Astrocyte (in vitro differentiated cells and primary cell): ENCODE measurements at places on chromosomes 6 and 20. TPM values are rescaled to one million over a fixed set of nuclear protein-coding genes. Genes with fewer than 3 reads are reported as not detected.

DNA sequence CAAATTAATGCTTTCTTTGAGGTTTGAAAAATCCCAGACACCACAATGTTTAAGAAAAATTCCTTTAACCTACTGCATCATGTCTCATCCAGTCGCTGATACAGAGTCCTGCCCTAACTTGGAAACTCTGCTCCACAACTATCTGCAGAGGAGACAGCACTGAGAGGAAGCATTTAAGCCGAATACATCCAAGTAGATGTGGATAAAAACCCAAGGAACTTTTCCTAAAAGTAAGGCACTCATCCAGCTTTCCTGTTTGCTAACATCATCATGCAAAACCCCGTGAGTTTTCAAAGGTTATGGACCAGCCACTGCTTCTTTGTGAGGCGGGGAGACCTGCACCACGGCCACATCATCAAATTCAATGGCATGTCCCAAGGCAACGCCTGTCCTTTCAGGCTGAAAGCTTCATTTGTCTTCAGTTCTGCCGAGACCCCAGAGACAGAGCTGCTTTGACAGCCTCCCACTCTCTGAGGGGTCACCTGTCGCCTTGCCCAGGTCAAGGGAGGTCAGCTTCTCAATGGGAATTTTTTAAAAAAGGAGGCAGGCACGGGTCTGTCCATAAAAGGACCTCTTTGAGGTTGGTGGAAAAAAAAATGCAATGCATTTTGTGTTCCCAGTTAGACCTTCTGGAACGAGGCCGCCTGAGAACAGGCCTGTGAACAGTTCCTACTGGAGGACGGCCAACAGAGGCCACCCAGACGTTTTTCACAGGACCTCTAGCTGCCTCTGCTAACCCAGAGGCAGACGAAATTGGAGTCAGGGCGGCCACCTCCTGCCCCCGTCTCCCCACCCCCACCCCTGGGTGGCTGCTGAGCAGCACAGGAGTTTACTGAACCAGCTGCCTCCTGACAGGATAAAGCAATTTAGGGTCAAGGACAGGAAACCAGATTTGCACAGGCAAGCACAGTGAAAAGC, 142.5 kb upstream of the HDDC2 start:
- no peaks in the 10 kb centered on the region for H3K27me3 ChIP-seq
- H3K4me3 ChIP-seq = no peak overlapping the region
- no peaks in the 10 kb centered on the region for H3K4me1 ChIP-seq
- no peak overlapping the region for H3K27ac ChIP-seq
- H3K36me3 ChIP-seq = no peaks in the 10 kb centered on the region
- no peak for DNase-seq

- no peak for DNase-seq
- no peak overlapping the region for H3K4me3 ChIP-seq
- no peaks in the 10 kb centered on the region for H3K36me3 ChIP-seq
- no peak overlapping the region for H3K27ac ChIP-seq
Observed at GRCh38 chr6:123417535-123417934, 219.2 kb downstream of the TRDN start.

- H3K36me3 ChIP-seq = no peaks in the 10 kb centered on the region
- peaks cover 34% of the 10 kb centered on the region for H3K4me1 ChIP-seq
- no peak overlapping the region for H3K27ac ChIP-seq
- DNase-seq = peak; percentile 37
Observed at GRCh38 chr20:10313215-10313614, 94.6 kb downstream of the SNAP25 start.

DNA sequence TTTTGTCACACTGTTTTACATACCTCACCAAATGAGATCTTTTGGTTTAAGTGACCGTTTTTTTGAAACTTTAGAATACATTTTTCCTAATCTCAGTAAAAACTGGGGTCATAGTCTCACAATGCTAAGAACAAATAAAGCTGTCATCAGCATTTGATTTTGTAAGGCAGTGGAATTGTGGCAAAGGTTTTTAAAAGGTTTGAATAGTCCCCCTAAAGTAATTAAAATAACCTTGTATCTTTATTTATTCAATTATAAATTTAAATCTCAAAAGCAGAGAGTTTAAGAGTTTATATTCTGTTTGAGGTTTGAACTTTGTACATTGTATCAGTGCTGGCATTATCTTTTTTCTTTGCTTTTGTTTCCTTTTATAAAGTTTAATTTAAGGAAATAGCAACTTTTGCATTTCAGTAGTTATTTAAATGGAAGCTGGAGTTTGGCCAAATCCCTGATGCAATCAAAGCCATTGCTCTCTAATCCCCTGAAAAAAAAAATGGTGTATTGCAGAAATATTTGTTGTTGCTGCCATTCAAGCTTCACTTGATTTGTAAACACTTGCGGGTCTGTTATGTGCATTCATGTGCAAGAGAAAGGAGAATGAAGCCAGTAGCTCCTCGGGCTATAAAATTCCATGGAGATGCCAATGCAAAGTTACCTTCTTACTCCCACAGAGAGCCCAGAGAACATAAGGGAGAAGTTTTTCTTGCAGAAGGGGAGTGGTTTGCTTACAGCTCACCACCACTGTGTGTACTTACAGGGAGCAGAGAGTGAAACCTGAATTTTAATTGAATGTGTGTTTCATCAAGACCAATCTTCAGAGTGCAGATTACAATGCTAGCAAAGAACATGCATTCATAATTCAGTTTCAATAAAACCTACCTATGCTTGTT, 391.8 kb downstream of the ARHGAP18 start:
- H3K36me3 ChIP-seq = no peaks in the 10 kb centered on the region
- H3K27ac ChIP-seq = no peak overlapping the region
- peak; percentile 44 for DNase-seq
- peaks cover 3% of the 10 kb centered on the region for H3K4me1 ChIP-seq
- no peak overlapping the region for H3K4me3 ChIP-seq

DNA sequence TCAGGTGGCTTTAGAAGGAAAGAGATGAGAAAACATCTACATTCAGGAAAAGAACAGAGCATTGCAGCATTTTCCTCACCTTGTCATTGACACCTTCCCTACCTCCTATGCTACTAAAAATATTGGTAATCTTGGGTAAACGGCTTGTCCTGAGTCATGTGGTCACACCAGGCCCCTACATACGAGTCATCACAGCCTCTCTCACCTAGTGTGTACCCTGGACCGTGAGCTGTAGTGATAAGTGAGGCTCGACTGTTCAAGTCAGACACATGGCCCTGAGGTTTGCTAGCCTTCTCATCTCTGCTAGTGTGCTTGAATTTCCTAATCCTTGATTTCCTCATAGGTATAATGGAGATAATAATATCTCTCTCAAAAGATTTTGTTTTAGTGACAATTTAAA, 29.6 kb upstream of the TMEM244 start:
- peaks cover 14% of the 10 kb centered on the region for H3K4me1 ChIP-seq
- H3K36me3 ChIP-seq = no peaks in the 10 kb centered on the region
- no peaks in the 10 kb centered on the region for H3K27me3 ChIP-seq
- no peak overlapping the region for H3K4me3 ChIP-seq

DNA sequence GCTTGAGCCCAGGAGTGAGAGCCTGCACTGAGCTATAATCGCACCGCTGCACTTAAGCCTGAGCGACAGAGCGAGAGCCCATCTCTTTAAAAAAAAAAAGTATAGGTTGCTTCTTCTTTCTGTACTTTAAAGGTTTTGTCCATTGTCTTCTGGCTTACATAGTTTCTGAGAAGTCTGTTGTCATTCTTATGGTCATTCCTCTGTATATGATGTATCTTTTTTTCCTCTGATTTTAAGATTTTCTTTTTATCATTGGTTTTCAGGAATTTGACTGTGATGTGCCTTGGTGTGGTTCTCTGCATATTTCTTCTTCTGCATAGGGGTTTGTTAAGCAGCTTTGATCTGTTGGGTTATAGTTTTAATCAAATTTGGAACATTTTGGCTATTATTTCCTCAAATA, 29.1 kb downstream of the QRSL1 start:
- H3K4me1 ChIP-seq = no peaks in the 10 kb centered on the region
- peaks cover 6% of the 10 kb centered on the region for H3K36me3 ChIP-seq
- no peak for DNase-seq
- H3K4me3 ChIP-seq = no peak overlapping the region
- no peak overlapping the region for H3K27ac ChIP-seq
- H3K27me3 ChIP-seq = no peaks in the 10 kb centered on the region

- no peak overlapping the region for H3K27ac ChIP-seq
- no peak overlapping the region for H3K4me3 ChIP-seq
- no peak for DNase-seq
- no peaks in the 10 kb centered on the region for H3K4me1 ChIP-seq
Observed at GRCh38 chr6:107401573-107401972, 57.8 kb downstream of the PDSS2 start.

- no peaks in the 10 kb centered on the region for H3K36me3 ChIP-seq
- no peak for DNase-seq
- H3K27me3 ChIP-seq = no peaks in the 10 kb centered on the region
- H3K4me3 ChIP-seq = no peak within 1 kb of the TSS
Observed at GRCh38 chr6:29107758-29108157, at the start of gene OR2J3. Gene OR2J3, plus strand, starts transcription at chr6:29108058. Its CDS starts 3,833 bp downstream, at chr6:29111891.

GRCh38 chr6:150301846-150302519, 66.8 kb upstream of the IYD start:
- peaks cover 11% of the 10 kb centered on the region for H3K4me1 ChIP-seq
- H3K27ac ChIP-seq = no peak overlapping the region
- H3K27me3 ChIP-seq = no peaks in the 10 kb centered on the region
- no peak overlapping the region for H3K4me3 ChIP-seq
- no peaks in the 10 kb centered on the region for H3K36me3 ChIP-seq

DNA sequence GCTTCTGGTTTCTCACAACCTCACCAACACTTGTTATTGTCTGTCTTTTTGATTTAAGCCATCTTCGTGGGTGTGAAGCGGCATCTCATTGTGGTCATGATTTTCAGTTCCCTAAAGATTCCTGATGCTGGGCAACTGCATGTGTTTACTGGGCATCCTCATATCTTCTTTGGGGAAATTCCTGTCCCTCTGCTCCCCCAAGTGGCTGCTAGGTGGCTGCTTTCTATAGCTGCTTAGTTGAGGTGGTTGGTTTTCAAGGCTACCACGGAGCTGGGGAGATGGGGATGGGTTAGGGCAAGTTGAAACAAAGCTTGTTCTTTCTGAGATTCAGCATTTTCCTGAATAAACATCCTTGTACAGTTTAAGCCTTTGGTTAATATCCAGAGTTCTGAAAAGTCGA, 403.9 kb upstream of the SULF2 start:
- no peak overlapping the region for H3K4me3 ChIP-seq
- no peaks in the 10 kb centered on the region for H3K36me3 ChIP-seq
- no peak overlapping the region for H3K27ac ChIP-seq
- DNase-seq = peak; percentile 47

DNA sequence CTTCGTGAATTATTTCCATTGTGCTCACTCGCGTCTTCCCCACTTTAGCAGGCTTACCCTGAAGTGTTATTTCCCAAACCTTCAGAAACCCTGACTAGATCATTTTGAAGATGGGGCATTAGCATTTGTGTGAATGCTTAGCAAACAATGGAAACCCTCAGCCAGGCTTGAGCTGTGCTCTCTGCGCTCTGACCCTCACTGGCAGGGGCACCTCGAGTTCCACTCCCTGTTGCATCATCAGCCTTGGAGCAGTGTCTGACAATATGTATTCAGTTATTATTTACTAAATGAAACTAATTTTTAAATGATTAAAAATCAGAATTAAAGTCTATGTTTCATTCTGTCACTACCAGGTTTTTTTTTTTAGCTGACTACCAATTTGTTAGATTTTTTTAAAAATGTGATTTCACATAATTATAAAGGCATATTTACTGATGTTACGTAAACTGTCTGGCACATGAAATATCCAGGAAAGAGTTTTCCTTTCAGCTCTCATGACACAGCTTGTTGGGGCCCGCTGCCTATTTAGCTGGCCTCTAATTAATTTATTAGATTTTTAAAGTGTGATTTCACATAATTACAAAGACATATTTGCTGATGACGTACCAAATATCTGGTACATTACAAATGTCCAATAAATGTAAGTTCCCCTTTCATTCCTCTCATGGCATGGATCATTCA, 155.2 kb downstream of the PACRG start:
- H3K4me3 ChIP-seq = no peak overlapping the region
- DNase-seq = no peak
- H3K4me1 ChIP-seq = no peaks in the 10 kb centered on the region
- no peaks in the 10 kb centered on the region for H3K36me3 ChIP-seq
- no peak overlapping the region for H3K27ac ChIP-seq
- no peaks in the 10 kb centered on the region for H3K27me3 ChIP-seq

- H3K36me3 ChIP-seq = no peaks in the 10 kb centered on the region
- H3K27me3 ChIP-seq = no peaks in the 10 kb centered on the region
- H3K4me1 ChIP-seq = peaks cover 38% of the 10 kb centered on the region
- no peak for DNase-seq
Observed at GRCh38 chr6:158643836-158644230, 710 bp downstream of the DYNLT1 start.

DNA sequence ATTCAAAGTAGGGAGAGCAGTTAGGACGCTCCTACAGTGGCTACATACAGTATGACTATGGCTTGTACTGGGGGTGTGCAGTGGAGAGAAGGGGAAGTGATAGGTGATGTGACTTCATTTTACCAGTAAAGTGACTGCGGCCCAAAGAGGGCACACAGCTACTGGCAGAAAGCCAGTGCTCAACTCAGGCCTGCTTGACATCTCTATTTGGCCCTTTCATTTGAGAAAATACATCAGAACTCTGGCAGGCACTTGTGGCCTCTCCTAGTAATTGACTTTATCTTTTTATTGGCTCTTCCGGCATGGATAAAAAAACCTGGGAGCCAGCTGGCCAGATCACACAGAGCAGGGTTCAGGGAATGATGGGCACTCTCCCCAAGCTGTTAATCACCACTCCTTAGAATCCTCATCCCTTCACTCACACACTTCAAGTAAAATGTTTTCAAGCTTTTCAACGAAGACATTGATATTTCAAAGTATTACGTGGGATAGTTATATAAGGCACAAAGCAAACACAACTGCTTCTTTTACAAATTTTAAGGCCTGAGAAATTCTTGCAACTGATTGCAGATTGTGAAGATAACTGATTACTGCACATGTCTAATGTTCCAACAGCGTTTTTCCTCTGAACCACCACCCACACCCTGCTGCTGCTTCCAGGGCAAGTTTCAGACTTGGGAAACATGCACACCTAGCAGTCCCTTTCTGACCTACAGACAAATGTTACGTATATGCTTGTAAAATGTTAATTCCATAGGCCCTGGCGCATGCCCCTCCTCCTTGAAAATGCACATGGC, 73.5 kb downstream of the TNFRSF21 start:
- H3K36me3 ChIP-seq = no peaks in the 10 kb centered on the region
- H3K4me1 ChIP-seq = no peaks in the 10 kb centered on the region
- DNase-seq = no peak
- no peak overlapping the region for H3K4me3 ChIP-seq
- H3K27me3 ChIP-seq = no peaks in the 10 kb centered on the region

DNA sequence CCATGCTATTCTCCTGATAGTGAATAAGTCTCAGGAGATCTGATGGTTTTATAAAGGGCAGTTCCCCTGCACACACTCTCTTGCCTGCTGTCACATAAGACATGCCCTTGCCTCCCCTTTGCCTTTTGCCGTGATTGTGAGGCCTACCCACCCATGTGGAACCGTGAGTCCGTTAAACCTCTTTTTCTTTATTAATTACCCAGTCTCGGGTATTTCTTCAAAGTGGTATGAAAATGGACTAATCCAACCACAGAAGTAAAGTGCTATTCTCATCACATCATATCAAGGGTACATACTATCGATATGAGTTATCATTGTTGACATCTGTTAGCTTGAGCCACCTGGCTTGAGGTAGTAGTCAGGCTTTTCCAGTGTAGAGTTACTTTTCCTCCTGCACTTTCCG, 2.3 kb downstream of the MANBAL start:
- H3K27me3 ChIP-seq = no peaks in the 10 kb centered on the region
- DNase-seq = no peak
- peaks cover 7% of the 10 kb centered on the region for H3K36me3 ChIP-seq
- H3K4me3 ChIP-seq = no peak overlapping the region

Gene RPS6KA2
- total RNA-seq = 33.5 and 38.8 TPM in 2 replicates

Gene ECT2L
- not detected in 2 replicates for total RNA-seq

Gene SLC16A10
- total RNA-seq = 0.18 and 0.48 TPM in 2 replicates

Gene SOX18
- total RNA-seq = 0.52 and 0.60 TPM in 2 replicates

Gene TRIM10
- total RNA-seq = not detected in 2 replicates

Gene PRR18
- total RNA-seq = 0.14 TPM in 1 of 2 replicates, not detected in the other

Gene LINC00237
- total RNA-seq = not detected in 2 replicates

Gene ATAT1
- total RNA-seq = 15.7 and 16.6 TPM in 2 replicates

Gene TXLNB
- total RNA-seq = 0.57 and 0.58 TPM in 2 replicates
